ENCODE measurements at places on chromosomes 7 and 10.

DNA sequence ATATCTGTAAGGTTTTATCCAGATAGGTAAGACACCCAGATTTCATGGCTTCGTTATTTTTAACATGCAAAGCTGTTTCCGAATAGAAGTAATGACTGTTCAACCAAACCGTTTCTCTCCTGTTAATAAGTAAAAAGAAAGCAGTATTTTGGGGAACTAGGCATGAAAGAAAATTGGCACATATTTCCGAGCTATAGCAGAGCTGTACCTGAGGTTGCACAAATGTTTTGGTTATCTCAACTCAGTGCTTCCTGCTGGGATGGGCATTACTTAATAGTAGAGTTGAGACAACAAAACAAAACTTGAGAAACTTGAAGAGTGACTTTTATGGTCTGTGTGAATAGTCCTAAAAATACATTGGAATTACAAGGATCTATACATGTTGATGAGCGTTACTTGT lies 564.3 kb upstream of the SORCS1 start:
- no peak for DNase-seq

DNA sequence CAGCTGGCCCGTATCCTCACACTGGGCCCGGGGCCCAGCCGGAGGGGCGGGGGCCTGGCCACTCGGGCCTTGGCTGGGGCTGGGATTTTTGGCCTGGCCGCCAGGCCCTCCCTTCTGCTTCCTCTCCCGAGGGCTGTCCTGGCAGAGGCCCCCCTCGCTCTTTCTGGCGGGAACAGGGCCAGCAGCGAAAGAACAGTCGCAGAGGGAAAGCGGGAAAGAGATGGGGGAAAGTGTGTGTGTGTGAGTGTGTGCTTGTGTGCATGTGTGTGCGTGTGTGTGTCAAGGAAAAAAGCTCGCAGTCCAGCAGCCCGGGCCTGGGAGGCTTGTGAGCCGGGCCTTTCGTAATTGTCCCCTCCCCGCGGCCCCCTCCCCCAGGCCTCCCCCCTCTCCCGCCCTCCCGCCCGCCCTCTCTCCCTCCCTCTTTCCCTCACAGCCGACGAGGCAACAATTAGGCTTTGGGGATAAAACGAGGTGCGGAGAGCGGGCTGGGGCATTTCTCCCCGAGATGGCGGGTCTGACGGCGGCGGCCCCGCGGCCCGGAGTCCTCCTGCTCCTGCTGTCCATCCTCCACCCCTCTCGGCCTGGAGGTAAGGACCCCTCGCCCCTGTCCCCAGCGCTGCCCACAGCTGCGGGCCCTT lies at the start of gene ELN:
ELN (plus strand) TSS at position 491 of the 638 bp plus-strand sequence; CDS start at position 506, 15 bp downstream.
- peak; percentile 22 for DNase-seq

DNA sequence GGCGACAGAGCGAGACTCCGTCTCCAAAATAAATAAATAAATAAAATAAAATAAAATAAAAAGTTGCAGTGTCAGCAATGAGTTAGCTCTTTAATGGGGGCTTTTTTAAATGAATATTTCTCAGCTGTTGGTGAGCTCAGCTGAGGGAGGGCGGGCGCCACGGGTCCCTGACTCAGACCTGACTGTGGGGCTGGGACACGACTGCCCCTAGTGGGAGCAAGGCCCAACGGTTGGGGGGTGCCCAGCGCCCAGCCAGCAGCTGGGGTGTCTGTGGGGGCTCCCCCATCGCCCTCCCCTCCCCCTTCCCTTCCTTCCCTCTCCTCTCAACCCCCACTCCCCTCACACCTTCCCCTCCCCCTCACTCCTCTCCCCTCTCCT lies 46.6 kb downstream of the PWWP2B start:
- DNase-seq: peak; percentile 36

DNA sequence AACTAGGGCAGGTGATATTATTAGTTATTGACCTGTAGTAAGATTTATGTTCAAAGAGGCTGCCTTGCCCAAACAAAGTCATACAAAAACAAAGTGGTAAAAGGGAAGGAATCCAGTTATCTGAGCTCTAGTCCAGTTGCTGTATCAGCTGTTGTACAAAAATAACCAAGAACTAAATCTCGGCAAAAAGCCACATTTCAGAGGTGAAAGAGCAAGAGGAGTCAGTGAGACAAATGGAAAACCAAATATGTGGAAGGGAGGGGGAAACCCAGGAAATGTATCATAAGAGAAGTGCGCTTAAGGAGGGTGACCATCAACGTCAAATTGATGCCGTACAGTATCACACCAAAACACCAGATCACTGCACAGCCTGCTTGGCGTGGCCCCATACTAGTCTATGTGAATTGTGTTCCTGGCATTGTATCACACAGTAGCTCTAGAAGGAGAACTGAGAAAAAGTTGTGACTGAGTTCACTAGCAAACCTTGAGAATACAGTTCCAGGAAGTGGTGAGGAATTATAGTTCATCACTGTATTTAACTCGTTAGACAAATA lies 6.4 kb downstream of the AGBL3 start:
- DNase-seq: no peak

DNA sequence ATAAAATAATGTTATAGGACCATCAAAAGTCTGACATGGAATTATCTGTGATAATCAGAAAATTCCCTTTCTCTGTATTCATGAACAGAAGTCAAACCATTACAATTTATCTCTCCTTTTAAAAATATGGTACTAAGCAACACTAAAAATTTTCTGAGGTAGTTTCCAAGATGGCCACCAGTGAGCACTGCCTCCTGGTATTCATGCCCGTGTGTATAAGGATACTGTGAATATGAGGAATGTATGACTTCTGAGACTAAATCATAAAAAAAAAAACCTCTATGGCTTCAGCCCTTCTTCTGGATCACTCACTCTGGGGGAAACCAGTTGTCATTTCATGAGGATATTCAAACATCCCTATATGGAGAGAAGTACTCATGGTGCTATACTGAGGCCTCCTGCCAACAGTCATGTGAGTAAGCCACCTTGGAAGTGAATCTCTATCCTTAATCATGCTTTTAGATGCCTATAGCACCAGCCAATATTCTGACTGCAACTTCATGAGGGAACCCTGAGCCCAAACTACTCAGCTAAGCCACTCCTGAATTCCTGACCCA lies 41.1 kb downstream of the SIRT1 start:
- DNase-seq: no peak

- DNase-seq: no peak
These were observed 316.9 kb upstream of the LRRN3 start for GRCh38 chr7:110774071-110774470.

DNA sequence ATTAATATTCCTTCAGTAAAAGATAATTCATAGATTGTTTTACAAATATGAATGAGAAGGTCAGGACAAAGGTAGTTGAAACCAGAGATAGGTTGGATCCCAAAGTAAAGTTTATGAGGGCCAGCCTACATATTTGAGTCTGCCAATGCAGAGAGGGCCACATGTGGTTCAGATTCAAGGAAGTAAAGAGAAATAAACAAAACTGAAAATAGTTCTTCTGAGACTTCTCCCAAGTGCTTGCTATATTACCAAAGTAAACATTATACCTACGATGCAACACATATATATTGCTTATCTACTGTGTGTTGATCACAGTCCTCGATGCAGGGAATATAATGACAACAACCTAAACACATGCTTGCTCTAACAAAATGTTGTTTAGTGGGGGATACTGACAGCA lies 109.8 kb downstream of the MALRD1 start:
- DNase-seq: no peak

GRCh38 chr10:121819049-121819448 lies 108.8 kb downstream of the ATE1 start:
- DNase-seq: no peak

GRCh38 chr10:117071286-117072050 lies 66.5 kb upstream of the SHTN1 start:
- DNase-seq: no peak

DNA sequence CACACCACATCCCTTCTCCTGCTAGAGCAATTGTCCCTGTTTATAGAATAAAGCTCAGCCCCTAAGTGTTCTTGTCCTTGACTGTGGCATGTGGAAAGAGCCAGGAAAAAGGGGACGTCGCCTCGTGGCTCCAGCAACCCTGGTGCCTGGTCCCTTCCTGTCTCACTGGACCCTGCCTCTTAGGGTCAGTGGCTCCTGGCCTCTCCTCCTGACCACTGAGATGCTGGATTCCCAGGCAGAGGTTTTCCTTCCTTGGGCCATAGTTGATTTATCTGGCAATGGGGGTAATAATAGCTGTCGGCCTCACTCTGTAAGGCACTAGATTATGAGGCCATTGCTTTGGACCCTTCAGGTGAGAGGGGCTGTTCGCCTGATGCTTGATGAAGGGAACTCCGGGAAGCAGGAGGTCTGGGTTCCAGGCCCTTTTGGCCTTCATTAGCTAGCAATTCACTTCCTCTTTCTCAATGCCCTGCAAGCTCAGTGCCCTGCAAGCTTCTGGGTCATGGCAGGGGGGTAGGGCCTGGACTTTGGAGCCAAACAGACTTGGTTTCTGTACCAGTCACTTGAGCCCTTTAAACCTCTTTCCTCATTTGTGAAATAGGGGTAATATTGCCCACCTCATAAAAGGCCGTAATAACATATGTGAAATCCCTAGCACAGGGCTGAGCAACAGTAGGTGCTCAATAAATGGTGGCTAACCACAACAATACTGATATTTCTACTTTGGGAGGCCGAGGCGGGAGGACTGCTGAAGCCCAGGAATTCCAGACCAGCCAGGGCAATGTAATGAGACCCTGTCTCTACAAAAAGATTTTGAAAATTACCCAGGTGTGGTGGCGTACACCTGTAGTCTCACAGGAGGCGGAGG lies 1.1 kb downstream of the ASL start:
- peak; percentile 23 for DNase-seq

- DNase-seq: no peak
These were observed 895 bp upstream of the ZNF804B start for GRCh38 chr7:88758381-88759229.

GRCh38 chr10:47294057-47294456 lies 5.9 kb upstream of the GDF10 start:
- DNase-seq: no peak

- DNase-seq: no peak
These were observed 129.7 kb downstream of the PLCE1 start for GRCh38 chr10:94123258-94123995.

GRCh38 chr7:47181746-47182361 lies 400.1 kb downstream of the TNS3 start:
- no peak for DNase-seq

- no peak for DNase-seq
These were observed 95.8 kb downstream of the RAMP3 start for GRCh38 chr7:45253368-45253767.

DNA sequence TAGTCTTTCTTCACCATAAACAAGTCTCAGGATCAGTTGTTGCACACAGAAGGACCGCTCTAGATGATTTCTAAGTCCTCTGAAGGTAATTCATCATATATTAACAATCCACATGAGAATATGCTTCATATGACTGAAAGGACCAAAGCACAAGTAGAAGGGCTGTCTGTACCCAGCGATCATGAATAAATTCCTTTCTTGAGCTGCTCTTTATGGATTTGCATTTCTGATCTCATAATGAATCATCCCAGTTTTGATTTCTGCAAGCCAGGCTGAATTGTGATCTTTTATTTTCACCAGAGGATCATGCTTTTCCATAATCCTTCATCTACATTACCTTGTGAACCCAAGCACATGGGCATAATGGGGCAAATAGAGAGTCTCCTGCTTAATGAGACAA lies 675.6 kb downstream of the MAGI2 start:
- DNase-seq: no peak

GRCh38 chr7:149456506-149457421 lies 4.1 kb downstream of the ZNF777 start:
- peak; percentile 24 for DNase-seq

GRCh38 chr10:102657984-102658724 lies 13.9 kb downstream of the TRIM8 start:
- DNase-seq: no peak

DNA sequence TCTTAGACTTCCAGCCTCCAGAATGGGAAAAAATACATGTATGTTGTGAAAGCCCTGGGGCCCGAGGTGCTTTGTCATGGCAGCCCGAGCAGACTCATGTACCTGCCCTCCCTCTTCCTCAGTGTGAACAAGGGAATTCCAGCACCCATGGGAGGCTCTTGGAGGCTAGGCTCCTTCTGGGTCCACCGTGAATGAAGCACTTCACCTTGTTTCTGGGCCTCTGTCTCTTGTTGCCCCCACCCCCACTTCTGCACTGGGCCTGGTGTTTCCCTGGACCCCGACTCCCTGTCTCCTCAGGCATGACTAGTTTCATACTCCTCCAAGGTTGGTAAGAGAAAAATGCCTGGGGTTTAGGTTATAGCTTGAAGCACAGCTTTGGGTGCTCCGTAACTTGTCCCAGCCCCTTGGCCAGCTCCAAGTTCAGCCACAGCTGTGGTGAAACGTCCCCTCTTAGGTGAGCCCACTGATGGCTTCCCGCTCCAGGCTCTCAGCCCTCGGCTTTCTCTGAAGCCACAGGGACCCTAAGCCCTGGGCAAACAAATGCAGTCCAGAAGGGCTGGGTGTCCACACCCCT lies 30.2 kb upstream of the ARHGAP22 start:
- no peak for DNase-seq

DNA sequence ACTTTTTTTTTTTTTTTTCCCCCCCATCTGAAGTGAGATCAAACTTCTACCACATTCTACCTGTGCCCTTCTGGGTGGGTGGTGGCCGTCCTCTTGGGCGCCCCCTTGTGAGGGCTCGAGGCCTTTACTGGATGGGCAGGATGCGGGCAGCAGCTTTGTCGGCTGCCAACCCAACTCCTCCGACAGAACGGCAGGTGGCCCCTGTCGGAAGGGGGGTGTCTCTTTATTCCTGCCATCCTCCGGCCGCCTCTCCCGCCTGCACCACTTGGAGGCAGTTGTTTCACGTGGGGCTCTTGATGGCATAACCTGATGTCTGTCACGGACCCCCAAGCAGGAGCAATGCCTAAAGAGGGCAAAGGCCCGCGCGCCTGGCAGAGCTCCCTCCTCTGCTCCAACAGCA lies 31.0 kb downstream of the AMZ1 start:
- DNase-seq: peak; percentile 40

DNA sequence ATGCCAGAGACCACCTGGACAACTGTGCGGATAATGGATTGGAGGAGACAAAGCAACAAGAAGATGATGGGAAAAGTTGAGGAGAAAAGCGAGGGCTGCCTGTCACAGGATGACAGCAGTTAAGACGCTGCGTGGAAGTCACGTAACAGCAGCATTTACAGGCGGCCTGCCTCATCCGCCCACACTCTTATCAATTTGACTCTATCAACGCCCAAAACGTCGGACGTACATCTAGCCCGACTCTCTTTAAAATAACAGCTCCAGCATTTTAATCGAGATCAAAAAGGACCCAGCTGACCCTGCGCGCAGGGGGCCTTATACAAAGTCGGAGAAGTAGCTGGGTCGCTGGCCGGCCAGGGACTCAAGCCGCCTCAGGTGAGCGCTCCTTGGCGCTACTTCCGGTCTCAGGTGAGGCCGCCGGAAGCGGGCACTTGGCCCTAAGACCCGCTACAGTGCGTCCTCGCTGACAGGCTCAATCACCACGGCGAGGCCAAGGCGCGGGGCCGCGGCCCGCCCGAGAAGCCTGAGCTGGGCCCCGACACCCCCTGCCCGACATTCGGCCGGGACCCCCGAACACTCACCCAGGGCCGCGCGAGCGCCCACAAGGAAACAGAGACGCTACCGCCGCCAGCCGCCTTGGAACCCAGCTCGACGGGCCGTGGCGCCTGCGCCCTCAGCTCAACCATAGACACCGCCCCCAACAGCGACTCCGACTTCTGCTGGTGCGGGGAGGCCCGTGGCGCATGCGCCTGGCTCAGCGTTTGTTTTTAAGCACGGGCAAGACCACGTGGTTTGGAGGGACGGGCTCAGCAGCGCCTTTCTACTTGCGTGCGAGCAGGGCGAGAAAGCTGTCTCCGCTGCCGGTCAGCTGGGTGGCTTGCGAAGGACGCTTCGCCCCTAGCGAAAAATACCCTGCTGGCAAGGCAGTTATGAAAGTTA lies at the start of gene ERCC6:
ERCC6 (minus strand) TSS at position 741 of the 939 bp plus-strand sequence.
- peak; percentile 96 for DNase-seq

All from KBM-7 (cell line).